Activated CD4-positive, alpha-beta T cell treated with anti-CD3 and anti-CD28 coated beads, Interleukin-2, amount 50 U/mL, for 4 hours (primary cell): ENCODE measurements at places on chromosomes 1 and 21.

- DNase-seq: no peak
Observed at GRCh38 chr1:3261969-3262579, 192.4 kb upstream of the ARHGEF16 start.

DNA sequence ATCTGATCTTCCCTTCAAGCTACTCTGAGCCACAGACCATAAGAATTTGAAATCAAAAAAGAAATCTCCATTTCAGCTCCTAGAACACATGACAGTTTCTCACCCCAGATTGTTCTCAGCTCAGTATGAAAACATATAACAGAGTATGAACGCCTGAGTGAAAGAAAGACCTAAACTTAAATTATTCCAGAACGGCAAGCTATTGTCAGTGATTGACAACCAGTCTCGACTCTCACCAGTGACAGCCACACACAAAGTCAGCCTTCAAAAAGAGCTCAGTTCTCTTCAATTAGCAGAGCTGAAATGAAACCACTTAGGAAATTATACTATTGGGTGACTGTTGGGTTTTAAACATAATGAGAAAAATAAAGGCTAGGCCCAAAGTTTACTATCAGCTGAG lies 312.8 kb downstream of the OMA1 start:
- no peak for DNase-seq

DNA sequence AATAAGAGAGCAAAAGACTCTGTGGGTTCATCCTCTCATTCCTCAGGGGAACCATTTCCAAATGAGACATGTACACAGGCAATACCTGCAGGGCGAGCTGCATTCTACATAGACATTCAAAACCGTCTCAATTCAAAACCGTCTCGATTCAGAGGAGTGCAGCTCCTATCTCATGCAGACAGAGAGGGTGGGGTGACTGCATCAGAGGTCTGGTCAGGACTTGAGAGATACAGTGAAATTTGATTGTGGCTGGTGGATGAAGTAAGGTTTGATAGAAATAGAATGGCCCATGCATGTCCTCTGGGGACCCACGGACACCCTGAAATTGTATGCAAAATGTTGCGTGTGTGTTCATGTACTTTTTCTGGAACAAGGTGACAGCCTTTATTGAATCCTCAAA lies 27.3 kb downstream of the TEX35 start:
- no peak for DNase-seq

GRCh38 chr1:44664730-44665370 lies 9.4 kb downstream of the TMEM53 start:
- DNase-seq: peak; percentile 42

- peak; percentile 72 for DNase-seq
Observed at GRCh38 chr1:44808063-44808937, at the start of gene BTBD19. Gene BTBD19 (plus strand): TSS chr1:44808523. CDS start chr1:44808821, 298 bp downstream.

DNA sequence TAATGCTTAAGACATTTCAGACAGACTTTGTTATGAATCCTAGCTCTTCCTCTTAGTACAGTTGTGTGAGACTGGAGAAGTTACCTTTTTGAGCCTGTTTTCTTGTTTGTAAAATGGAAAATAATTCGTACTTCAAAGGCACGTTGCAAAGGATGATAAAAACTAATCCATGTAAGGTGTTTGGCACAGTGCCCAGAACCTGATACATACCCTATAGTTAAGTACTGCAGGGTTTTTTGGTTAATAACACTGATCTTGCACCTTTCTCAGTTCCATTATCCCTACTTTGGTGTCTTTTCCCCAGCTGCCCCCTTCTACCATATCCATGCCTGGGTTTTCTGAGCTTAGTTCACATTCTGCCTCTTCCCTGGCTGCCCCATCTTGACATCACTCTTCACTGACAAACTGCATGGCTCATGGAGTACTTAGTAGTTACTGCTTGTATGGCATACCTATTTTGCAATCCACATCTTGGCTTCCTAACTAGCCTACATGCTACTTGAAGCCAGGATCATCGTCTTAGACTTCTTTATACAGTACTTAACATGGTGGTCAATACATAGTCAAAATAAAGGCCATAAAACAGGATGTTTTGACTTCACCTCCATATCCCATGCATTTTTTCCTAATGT lies 10.1 kb downstream of the CCDC185 start:
- DNase-seq: no peak

DNA sequence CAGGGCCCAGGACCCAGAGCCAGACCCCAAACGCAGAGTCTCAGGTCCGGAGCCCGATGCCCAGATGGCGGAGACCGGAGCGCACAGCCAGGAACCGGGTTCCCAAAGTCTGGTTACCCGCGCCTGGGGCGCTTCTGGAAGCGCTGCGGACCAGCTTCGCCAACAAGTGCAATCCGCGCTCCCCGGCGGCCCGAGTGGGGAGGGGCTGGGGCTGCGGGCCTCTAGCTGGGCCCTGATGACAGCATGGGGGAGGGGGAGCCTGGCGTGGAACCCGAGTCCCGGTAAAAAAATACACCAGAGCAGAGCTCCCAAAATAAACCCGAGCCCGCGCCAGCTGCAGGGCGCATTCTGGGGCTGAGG lies 494 bp downstream of the NT5C1A start:
- DNase-seq: no peak

DNA sequence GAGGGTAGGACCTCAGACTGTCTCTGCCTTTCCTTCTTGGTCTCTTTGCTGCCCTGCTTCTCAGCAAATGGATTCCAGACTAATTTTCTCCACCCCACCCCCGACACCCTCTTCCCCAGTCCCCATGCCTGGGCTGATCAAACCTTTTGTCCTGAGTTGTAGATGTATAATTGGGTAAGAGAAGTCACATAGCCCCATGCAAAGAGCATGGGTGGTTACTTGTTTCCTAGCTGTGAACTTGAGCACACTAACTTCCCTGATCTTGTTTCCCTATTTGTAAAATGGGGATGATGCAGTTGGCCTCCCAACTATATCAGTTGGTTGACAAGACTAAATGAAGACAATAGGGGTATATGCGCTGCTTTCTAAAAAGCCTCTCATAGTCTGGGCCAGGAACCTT lies 9.2 kb downstream of the PADI6 start:
- DNase-seq: no peak

- DNase-seq: no peak
Observed at GRCh38 chr1:62325681-62326080, 6.4 kb upstream of the KANK4 start.

- no peak for DNase-seq
Observed at GRCh38 chr1:228415221-228415620, 1.4 kb downstream of the TRIM17 start.

GRCh38 chr1:8661185-8662110 lies 156.0 kb downstream of the RERE start:
- DNase-seq: peak; percentile 34

GRCh38 chr1:239696317-239696716 lies 309.9 kb downstream of the CHRM3 start:
- no peak for DNase-seq

DNA sequence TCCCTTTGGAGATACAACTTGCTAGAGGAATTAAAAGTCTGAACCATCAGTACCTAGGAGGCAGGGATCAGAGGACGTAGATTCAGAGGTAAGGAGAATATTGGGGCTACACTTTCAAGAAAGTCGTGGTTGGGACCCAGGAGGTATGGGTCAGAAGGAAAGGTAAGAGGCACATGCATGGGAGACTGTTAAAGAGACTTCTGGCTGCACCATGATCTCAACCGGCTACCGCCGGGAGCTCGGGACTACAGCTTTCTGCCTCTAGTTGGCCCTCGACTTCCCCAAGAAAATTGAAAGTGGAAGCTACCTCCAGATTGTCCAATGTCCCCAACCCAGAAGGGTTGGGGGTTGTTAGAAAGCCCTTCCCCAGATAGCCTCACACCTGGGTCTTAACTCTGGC lies 355.7 kb upstream of the TMPRSS15 start:
- DNase-seq: no peak

- no peak for DNase-seq
Observed at GRCh38 chr1:240806200-240806745, 194.3 kb upstream of the GREM2 start.

GRCh38 chr1:198660341-198661261 lies 21.8 kb downstream of the PTPRC start:
- DNase-seq: no peak

DNA sequence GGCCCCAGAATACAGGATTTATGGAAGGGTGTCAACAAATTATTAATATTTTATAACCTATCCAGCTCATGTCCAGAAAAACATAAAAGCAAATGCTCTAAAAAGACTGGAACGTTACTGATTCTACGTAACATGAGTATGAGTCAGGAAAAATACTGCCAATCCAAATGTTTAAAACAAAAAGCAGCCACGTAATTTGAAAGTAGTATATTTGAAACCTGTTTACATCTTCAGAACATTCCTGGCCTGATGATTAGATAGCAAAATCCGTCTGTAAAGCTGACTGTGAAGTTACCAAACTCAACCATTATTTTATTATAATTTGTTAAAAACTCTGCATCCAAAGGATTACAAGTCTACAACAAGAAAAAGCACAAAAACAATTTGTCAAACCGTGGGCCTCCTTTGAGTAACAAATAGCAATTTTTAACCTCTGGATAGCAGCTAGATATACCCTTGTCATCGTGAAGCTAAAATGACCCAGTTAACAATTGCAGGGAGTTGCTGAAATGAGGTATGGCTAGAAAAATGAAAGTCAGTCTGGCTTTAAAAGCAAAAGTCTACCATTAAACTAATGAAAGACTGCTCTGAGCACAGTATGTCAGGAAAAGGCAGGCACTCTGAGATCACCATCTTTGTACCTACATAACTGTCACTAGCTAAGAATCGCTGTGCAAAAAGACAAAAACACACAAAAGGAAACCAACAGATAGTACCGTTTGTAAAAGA lies 1.2 kb downstream of the UBR4 start:
- DNase-seq: no peak

GRCh38 chr1:27153927-27154358 lies 982 bp downstream of the SLC9A1 start:
- no peak for DNase-seq

DNA sequence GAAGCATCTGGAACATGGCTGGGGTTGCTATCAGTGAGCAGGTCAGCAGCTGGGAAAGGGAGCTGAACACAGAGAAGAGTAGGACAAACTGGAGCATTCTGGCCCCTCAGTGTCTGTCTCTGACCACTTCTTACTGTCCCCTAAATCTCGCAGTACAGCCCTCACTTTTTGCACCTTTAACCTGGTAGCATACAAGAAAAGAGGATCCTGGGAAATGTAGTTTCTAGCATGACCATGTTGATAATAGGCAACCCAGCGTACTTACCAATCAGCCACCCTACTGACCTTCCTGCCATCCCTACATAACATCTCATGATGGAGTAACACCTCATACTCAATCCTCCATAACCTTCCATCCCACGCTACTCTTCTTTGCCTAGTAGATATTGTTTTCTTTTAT lies 99.1 kb upstream of the RAVER2 start:
- DNase-seq: no peak

DNA sequence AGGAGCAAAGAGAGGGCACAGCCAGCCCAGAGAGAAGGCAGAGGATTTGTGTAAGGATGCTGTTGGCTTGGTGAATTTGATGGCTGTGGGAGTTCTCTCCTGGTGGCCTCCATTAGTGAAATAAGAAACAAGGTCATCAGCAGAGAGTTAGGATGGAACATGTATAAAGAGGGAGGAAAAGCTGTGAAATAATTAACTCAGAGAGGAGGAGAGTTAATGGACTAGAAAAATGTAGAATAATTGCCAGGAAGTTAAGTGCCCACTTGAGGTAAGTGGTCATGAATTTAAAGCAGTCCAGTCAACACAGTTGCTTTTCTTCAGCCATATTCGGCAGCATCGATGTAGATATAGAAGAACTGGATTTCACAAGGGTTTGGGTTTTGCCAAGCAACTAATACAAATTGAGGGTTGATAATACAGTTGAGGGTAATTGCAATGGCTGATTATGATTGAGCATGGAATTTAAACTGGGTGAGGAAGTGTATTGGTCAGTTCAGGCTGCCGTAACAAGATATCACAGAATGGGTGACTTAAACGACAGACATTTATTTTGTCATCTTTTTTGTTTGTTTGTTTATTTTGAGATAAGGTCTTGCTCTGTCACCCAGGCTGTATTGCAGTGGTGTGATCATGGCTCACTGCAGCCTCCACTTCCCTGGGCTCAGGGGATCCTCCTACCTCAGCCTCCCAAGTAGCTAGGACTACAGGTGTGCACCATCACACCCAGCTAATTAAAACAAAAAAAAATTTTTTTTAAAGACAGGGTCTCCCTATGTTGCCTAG lies 31.7 kb upstream of the KLF17 start:
- DNase-seq: no peak

- no peak for DNase-seq
Observed at GRCh38 chr1:10646347-10646861, 150.0 kb downstream of the CASZ1 start.

DNA sequence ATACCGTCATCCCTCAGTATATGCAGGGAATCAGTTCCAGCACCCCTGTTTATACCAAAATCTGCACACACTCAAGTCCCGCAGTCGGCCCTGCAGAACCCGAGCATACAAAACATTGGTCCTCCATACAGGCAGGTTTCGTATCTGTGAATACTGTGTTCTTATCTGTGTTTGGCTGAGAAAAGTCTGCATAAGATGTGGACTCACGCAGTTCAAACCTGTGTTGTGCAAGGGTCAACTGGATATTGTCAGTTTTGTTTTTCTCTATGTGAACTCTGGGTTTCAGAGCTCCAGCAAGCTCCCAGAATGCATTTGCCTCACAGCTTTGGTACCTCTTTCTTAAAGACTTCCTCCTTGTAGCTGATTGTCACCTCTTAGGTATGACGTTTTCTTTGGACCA lies 100.6 kb downstream of the NR5A2 start:
- no peak for DNase-seq

DNA sequence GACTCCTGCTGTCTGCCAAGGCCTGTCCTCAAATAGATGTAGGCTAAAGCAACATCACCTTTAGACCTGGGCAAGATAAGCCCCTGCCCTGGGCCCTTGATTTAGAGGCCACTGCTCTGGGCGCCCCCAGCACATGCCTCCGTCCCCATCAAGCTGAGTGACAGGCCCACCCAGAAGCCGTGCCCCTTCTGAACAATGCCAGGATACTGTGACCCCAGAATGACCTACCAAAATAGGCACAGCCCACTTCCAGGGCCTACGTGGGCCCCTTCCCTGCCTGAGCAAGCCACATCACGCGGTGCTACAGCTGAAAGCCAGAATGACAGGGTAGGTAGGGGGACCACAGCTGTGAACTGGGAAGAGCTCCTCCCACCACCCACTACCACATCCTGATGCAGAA lies 24.7 kb upstream of the BECN2 start:
- DNase-seq: no peak

- DNase-seq: peak; percentile 57
Observed at GRCh38 chr1:156571919-156572662, at the start of gene IQGAP3. Gene IQGAP3 (minus strand): TSS chr1:156572565. CDS start chr1:156572529, 36 bp downstream.

GRCh38 chr1:11501906-11502485 lies 23.0 kb downstream of the DISP3 start:
- DNase-seq: no peak

GRCh38 chr1:38686167-38686926 lies 173.2 kb downstream of the RRAGC start:
- no peak for DNase-seq
